ENCODE measurements at places on chromosomes 6 and 20.

DNA sequence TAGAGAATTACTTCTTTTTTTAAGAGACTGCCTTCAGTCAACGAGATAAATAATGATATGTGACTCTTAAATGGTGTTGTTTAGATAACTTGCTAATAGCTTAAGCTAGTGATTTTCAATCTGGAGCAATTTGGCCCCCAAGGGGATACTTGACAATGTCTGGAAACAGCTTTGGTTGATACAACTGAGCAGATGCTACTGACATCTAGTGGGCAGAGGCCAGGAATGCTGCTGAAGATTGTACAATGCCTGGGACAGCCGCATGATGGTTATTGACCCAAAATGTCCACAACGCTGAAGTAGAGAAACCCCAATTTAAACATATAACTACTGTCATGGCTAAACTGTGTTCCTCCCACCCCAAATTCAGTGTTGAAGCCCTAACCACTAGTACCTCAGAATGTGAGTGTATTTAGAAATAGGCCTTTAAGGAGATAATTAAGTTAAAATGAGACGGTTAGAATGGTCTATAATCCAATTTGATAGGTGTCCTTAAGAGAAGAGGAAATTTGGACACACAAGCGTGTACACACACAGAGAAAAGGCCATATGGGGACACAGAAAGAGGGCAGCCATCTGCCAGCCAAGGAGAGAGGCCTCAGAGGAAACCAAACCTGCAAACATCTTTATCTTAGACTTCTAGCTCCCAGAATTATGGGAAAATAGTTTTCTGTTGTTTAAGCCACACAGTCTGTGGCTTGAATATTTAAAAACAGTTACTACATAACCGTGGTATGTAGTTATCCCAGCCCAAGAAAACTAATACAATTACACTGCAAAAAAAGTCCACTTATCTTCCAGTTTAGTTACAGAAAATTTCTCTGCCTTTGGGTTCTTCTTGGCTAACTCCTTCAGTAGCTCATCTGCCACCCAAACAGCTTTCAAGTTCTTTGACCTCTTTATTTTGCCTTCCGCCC lies 22.2 kb downstream of the RWDD2A start:
- peak; percentile 18 for DNase-seq

- DNase-seq: no peak
These were observed 66.9 kb upstream of the KCNK16 start for GRCh38 chr6:39389484-39389767.

GRCh38 chr6:139824864-139825263 lies 450.4 kb upstream of the CITED2 start:
- no peak for DNase-seq

DNA sequence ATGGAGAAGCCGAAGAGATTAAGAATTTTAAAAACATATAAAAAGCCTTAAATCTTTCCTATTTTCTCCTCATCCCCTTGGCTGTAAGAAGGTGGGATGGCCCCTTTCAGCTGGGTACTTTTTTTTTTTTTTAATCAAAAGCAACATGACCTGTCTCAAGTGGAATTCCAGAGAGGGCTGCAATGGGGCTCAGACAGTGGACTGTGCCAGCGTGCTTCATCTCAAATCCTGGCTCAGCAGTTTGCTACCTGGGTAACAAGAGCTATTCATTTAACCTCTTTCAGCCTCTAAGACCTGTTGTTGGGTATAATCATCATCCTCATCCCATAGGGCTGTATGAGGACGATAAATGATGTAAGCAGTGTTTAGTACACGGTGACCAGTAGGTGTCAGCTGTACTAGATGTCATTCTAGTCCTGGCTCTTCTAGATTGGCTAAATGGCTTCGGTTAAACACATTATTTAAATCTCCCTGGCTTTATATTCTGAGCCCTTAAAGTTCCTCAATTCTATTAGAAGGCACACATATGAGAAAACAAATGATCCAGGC lies 6.9 kb upstream of the PPP1R3G start:
- DNase-seq: no peak

DNA sequence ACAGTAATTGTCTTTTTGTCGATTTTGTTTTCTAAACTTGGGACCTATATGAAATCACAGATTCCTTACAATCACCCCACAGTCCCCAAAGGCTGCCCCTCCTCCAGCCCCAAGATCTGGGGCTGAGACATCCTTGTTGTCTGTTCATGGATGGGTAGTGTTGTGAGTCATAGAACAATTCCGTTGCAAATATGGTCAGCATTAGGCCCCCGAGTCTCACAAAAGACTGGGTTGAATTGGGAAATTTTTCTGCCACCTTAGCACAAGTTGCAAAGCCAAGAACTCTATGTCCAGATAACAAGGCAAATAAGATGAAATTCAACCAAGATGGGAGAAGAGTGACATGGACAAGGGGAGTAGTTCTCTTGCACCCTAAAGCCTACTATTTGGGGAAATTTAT lies 10.5 kb upstream of the TAB2 start:
- no peak for DNase-seq

DNA sequence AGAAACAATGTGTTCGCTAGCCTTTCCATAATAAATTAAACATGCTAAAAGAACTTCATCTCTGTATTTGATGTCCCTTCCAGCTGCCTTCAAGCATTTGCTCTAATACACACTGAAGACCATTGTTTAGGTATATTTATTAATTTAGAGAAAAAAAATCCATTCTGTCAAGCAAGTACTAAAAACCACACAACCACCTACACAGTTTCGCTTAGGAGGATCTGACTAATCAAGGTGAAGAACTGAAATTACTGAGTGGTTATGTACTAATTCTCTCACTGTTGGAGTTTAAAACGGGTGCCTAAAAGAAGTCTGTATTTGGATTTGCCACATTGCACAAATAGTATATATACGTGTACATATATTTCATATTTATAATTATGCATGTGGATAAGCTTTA lies 58.9 kb downstream of the GMDS start:
- DNase-seq: no peak

DNA sequence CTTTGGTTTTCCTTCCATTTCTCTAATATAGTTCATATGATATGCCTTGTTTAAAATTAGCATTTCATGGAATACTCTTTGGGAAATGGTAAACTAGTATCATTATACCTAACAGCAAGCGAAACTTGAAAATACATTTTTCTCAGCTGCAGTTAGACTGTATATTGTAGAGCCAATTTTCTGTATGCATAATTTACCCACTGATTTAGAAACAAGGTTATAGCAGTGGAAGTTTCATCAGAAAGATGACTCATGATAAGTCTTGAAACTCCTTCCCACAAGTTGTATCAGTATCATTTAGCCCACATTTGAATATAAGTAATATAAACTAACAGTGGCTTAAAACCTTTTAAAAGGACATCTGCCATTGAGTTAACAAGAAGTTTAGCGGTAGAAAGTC lies 164.8 kb upstream of the BMP5 start:
- no peak for DNase-seq

- DNase-seq: no peak
These were observed 16.6 kb downstream of the VSTM2L start for GRCh38 chr20:37919389-37920040.

GRCh38 chr6:45901767-45902650 lies 113.7 kb downstream of the CLIC5 start:
- DNase-seq: no peak

- no peak for DNase-seq
These were observed 29.5 kb downstream of the MTHFD1L start for GRCh38 chr6:150894935-150895552.

DNA sequence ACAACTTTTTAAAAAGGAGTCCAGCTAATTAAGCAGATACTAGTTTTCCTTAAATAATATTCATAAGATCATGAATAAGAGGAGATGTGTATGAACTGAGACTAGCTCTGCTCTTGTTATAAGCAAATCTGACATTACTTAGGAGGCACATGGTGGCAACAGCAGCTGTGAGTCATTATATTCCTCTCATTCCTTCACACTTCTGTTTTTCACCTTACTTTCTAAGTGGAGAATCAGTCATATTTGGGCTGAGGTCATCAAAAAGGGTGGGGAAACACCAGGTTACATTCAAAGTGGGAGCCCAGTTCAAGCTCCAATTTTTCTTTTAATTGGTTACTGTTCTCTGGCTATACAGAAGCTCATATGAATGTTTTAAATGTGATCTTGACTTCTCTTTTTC lies 6.0 kb upstream of the RIPPLY2 start:
- DNase-seq: no peak

GRCh38 chr6:46452312-46452917 lies 38.8 kb downstream of the RCAN2 start:
- no peak for DNase-seq

DNA sequence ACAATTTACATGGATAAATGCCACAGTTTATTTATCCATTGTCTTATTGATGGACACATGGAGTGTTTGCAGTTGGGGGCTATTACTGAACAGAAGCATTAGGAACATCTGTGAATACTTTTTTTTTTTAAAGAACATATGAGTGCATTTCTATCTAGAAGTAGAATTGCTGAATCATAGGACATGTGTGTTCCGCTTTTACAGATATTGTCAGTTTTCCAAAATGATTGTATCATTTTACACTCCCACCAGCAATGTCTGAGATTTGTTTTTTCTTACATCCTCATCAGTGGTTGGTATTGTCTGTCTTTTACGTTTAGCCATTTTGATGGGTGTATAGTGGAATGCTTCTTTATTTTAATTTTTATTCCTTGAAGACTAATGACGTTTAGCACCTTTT lies 42.0 kb upstream of the ASIP start:
- DNase-seq: no peak

- no peak for DNase-seq
These were observed 20.5 kb downstream of the DNAJC5 start for GRCh38 chr20:63915471-63915870.

GRCh38 chr6:166382500-166382932 lies 224 bp downstream of the MPC1 start:
- no peak for DNase-seq

- DNase-seq: no peak
These were observed 109.4 kb upstream of the HCRTR2 start for GRCh38 chr6:55064711-55065420.

- no peak for DNase-seq
These were observed 4.2 kb upstream of the POU3F2 start for GRCh38 chr6:98830146-98830545.

GRCh38 chr6:159616456-159616855 lies 76.6 kb downstream of the SOD2 start:
- no peak for DNase-seq

- no peak for DNase-seq
These were observed 23.1 kb downstream of the MAN1A1 start for GRCh38 chr6:119326291-119327005.

- DNase-seq: no peak
These were observed 23.9 kb upstream of the PRL start for GRCh38 chr6:22320750-22321149.

- DNase-seq: no peak
These were observed 3.6 kb upstream of the HSPA12B start for GRCh38 chr20:3728876-3729275.

- peak; percentile 37 for DNase-seq
These were observed 851 bp downstream of the SNX5 start for GRCh38 chr20:17967521-17968365.

GRCh38 chr6:26129656-26130055 lies 42.4 kb downstream of the HFE start:
- DNase-seq: no peak

DNA sequence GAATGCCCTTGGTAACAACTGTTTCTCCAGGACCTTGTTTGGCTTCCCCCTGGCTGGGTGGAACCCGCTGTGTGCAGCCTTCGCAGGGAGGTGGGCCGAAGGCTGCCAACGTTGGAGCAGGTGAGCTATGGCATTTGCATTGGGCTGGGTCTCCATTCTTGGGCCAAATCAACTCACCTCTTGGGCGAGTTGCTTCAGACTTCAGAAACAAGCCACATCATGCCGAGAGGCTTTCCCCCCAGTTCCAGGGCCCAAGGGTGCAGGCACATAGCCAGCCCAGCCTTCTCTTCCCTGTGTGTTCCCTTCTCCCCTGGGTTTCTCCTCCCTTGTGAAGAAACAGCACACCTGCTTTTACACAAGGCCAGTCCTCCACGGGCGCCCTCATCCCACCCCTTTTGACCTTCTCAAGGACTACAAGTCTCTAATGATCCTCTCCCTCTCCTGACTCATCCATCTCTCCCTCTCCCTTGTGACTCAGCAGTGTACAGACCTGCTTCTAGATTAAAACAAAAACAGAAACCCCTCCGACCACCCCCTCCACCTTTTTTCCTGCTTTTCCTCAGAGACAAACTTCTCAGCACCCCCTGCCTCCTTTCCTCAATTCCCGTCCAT lies 41.6 kb downstream of the FAM209B start:
- no peak for DNase-seq

GRCh38 chr6:143125455-143125854 lies 64.8 kb downstream of the AIG1 start:
- no peak for DNase-seq

DNA sequence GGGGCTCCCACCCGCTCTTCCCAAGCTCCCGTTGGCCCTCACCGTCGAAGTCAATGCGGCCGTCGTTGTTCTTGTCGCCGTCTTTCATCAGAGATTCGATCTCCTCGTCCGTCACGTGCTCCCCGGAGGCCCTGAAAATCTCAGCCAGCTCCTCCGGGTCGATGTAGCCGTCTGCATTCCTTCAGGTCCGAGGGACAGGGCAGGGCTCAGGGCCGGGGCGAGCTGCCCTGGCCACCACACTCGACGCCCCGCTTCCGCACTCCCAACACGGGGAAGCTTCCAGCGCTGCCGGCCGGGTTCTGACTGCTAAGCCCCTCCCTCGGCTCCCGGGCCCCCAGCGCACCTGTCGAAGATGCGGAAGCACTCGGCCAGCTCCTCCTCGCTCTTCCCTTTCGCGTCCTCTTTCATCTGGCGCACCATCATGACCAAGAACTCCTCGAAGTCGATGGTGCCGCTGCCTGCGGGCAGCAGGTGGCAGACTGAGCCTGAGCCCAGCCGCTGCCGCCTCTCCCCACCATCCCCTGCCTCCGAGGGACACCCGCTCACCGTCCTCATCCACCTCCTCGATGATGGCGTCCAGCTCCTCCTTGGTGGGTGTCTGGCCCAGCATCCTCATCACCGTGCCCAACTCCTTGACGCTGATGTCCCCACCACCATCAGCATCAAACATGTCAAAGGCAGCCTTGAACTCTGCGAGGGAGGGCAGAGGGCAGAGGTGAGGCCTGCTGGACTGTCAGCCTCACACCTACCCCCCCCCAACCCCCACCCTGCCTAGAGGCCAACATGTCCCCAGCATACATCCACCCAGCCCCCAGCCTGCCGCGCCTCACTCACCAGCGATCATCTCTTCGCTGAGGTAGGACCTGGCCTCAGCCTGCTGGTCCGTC lies 2.9 kb downstream of the TNNC2 start:
- no peak for DNase-seq

DNA sequence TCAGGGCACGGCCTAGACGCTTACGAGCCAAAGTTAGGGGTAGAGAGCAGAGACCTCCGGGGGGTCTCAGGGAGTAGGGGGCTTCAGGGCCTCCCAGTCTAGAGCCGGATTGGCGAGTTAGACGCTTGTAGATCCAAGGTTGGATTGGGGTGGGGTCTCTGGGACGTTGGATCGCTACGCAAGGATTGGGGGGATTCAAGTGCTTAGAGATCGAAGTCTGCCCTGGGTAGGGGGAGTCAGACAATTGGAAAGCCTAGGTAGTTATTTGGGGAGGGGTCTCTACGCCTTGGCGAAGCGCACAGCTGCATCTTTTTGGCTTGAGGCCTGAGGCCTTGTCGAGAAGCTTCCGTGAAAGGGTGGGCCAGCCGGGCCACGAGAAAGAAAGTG lies 469 bp downstream of the STX16 start:
- no peak for DNase-seq

- no peak for DNase-seq
These were observed 135.0 kb upstream of the JARID2 start for GRCh38 chr6:15110726-15111354.

GRCh38 chr6:89495961-89496535 lies 63.1 kb downstream of the ANKRD6 start:
- DNase-seq: no peak

All from SW 1271 (cell line).